CD8-positive, alpha-beta memory T cell (primary cell): ENCODE measurements at places on chromosomes 3 and 15. TPM values are rescaled to one million over a fixed set of nuclear protein-coding genes. Genes with fewer than 3 reads are reported as not detected.

The GOLGA8S gene
- total RNA-seq: 0.07 TPM

The CKMT1A gene
- total RNA-seq: not detected

The OR5K2 gene
- not detected for total RNA-seq

The DHFR2 gene
- total RNA-seq: 6.9 TPM

The CHRD gene
- 0.04 TPM for total RNA-seq

The SLITRK3 gene
- not detected for total RNA-seq

The PAK6 gene
- 1.7 TPM for total RNA-seq

GRCh38 chr15:100175406-100176114, 166.2 kb downstream of the ADAMTS17 start:
- no peak for DNase-seq
- no peaks in the 10 kb centered on the region for H3K4me1 ChIP-seq
- H3K27ac ChIP-seq: no peak overlapping the region
- H3K4me3 ChIP-seq: no peak overlapping the region
- no peaks in the 10 kb centered on the region for H3K27me3 ChIP-seq

DNA sequence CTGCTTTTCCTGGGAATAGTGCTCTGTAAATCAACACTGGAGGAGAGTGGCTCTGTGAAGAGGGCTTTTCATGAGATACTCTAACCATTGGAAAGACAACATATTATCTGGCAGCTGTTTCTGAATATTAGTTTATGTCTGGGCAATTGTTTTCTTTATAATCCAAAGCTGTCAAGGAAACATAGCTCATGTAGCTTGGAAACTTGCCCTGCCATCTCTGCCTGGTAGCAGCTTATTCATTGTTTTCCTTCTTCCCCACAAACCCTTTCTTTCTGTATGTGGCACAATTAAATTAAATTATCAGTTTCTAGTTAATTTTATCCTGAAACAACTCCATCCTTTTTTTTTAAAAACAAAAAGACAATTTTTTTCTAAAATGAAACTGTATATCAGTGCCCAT, 160.0 kb downstream of the EDEM1 start:
- H3K27me3 ChIP-seq: no peaks in the 10 kb centered on the region
- no peak for DNase-seq
- no peak overlapping the region for H3K4me3 ChIP-seq
- no peaks in the 10 kb centered on the region for H3K4me1 ChIP-seq
- no peaks in the 10 kb centered on the region for H3K36me3 ChIP-seq
- no peak overlapping the region for H3K27ac ChIP-seq

- no peak overlapping the region for H3K4me3 ChIP-seq
- no peak overlapping the region for H3K27ac ChIP-seq
- no peaks in the 10 kb centered on the region for H3K36me3 ChIP-seq
- no peaks in the 10 kb centered on the region for H3K4me1 ChIP-seq
- H3K27me3 ChIP-seq: no peaks in the 10 kb centered on the region
- no peak for DNase-seq
Observed at GRCh38 chr3:3113042-3113709, 3.0 kb upstream of the IL5RA start.

DNA sequence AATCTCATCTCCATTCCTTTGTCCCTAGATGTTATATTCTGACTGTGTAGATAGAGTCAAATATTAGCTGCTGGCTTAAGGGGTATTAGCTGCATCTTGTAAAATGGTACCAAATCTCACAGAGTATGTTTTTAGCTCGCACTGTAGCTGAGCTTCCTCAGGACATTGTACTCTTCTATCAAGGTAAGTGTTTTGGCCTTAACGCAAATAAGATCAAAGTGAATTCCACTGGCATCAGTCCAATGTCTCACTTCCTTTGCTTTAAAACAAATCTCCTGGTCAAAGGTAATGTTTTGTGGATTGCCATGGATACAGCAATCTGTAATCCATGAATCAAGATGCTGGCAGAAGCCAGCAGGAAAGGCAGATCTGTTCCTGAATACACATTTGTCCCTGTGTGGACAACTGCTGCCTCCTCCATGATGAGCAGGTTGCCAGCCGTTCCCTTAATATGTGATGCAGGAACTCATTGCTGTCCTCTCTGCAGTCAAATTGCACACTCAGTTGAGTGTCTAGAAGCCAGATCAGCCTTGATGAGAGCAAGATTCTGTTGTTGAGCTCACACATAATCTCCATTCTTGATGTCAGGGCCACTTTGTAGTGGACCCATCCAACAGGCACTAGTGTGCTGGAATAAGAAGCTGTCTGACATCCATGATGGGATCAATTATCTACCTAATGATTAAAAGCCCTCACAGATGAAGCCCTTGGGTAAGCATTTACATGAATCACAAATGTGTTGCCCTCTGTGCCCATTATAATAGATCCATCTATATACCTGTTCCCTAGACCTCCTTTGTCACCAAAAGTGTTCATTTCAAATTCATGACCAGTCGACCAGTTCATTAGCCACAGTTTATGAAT, 96.6 kb upstream of the AGTR1 start:
- no peak overlapping the region for H3K27ac ChIP-seq
- no peak overlapping the region for H3K4me3 ChIP-seq
- H3K4me1 ChIP-seq: no peaks in the 10 kb centered on the region
- no peaks in the 10 kb centered on the region for H3K36me3 ChIP-seq
- H3K27me3 ChIP-seq: no peaks in the 10 kb centered on the region

DNA sequence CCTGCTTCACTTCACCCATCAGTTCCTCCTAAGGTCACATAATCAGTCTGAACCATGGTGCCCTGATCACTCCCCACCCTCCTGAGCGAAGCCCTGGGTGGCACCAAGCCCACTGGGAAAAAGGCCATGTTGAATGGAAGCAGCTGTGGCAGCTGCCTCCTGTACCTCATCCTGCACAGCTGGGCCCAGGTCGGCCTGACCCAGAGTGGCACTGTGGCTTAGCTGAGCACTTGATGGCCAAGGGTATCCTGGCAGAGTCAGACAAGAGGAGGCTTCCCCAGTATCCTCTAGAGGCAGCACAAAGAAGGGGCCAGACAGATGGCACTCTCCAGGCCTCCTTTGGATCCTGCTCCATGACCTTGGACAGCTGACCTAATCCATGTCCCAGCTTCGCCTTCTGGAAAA, 68.4 kb downstream of the TLE3 start:
- no peak for DNase-seq
- H3K4me1 ChIP-seq: no peaks in the 10 kb centered on the region
- H3K36me3 ChIP-seq: no peaks in the 10 kb centered on the region

DNA sequence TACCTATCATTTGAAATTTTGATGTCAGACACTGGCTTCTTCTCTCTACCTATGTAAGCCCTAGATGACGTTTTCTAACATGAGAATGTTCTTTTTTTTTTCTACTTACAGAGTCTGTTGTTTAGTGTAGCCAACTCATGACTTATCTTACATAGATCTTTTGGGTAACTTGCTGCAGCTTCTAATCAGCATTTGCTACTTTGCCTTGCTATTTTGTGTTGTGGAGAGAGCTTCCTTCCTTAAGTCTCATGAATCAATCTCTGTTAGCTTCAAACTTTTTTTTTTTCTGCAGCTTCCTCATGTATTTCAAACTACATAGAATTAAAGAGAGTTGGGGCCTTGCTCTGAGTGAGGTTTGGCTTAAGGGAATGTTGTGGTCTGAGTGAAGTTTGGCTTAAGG, 568.7 kb upstream of the BCHE start:
- H3K27me3 ChIP-seq: no peaks in the 10 kb centered on the region
- H3K27ac ChIP-seq: no peak overlapping the region
- no peak overlapping the region for H3K4me3 ChIP-seq
- no peaks in the 10 kb centered on the region for H3K36me3 ChIP-seq
- no peaks in the 10 kb centered on the region for H3K4me1 ChIP-seq

GRCh38 chr15:51841406-51842040, 12.1 kb downstream of the TMOD3 start:
- no peak overlapping the region for H3K27ac ChIP-seq
- no peaks in the 10 kb centered on the region for H3K27me3 ChIP-seq
- no peak overlapping the region for H3K4me3 ChIP-seq

GRCh38 chr3:94305835-94306611, 243.2 kb downstream of the NSUN3 start:
- no peaks in the 10 kb centered on the region for H3K4me1 ChIP-seq
- H3K27me3 ChIP-seq: no peaks in the 10 kb centered on the region
- no peak overlapping the region for H3K4me3 ChIP-seq
- no peak overlapping the region for H3K27ac ChIP-seq
- H3K36me3 ChIP-seq: no peaks in the 10 kb centered on the region

DNA sequence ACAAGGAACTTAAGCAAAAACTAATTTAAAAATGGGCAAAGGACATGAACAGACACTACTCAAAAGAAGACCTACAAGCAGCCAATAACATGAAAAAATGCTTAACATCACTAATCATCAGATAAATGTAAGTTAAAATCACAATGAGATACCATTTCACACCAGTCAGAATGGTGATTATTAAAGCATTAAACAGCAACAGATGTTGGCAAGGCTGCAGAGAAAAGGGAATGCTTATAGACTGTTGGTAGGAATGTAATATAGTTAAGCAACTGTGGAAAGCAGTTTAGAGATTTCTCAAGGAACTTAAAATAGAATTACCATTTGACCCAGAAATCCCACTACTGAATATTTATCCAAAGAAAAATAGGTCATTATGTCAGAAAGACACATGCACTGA, 482.2 kb downstream of the SQOR start:
- H3K4me3 ChIP-seq: no peak overlapping the region
- DNase-seq: no peak
- H3K4me1 ChIP-seq: no peaks in the 10 kb centered on the region
- H3K27me3 ChIP-seq: no peaks in the 10 kb centered on the region

DNA sequence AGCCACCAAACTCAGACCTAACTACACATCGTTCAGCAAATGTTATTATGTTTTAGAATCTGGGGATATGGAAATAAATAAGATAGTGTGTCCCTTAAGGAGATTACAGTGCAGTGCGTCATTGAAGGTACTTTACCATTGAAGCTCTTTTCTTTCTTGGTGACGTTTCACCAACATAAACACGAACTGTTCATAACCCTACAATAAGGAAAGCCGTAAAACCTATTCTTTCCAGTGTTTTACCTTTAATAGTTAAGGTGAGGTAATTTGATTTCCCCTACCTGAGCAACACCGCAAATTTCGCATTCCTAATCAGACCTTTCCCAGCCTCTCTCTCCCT, 826 bp downstream of the CCDC66 start:
- H3K4me3 ChIP-seq: peak overlapping the region; percentile 94
- no peaks in the 10 kb centered on the region for H3K27me3 ChIP-seq
- H3K36me3 ChIP-seq: peaks cover 14% of the 10 kb centered on the region
- peak overlapping the region; percentile 98 for H3K27ac ChIP-seq
- no peak for DNase-seq

GRCh38 chr3:57154470-57155309, 10.5 kb downstream of the IL17RD start:
- H3K27ac ChIP-seq: no peak overlapping the region
- H3K4me3 ChIP-seq: no peak overlapping the region
- H3K36me3 ChIP-seq: no peaks in the 10 kb centered on the region
- H3K27me3 ChIP-seq: no peaks in the 10 kb centered on the region
- DNase-seq: no peak
- H3K4me1 ChIP-seq: peaks cover 8% of the 10 kb centered on the region

GRCh38 chr3:197381371-197381770, 83.0 kb upstream of the DLG1 start:
- no peak for DNase-seq
- no peaks in the 10 kb centered on the region for H3K36me3 ChIP-seq
- H3K27ac ChIP-seq: no peak overlapping the region
- no peak overlapping the region for H3K4me3 ChIP-seq

DNA sequence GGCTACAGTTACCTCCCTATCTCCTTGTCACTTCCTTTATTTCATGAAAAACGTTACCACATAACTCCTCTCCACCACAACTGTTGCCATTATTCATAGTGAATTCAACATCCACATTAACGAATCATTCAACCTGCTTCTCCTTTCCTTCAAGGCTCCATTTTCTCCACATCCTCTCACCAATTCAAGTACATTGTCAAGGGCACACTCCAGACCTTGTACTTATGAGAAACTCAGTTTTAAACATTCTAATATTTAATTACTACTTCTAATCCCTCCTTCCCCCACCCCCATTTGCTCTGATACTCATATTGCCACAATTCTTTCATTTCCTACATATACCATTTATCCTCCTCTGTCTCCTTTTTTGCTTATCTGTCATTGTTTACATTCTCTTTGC, 871.2 kb downstream of the TUSC7 start:
- H3K27ac ChIP-seq: no peak overlapping the region
- H3K36me3 ChIP-seq: no peaks in the 10 kb centered on the region
- H3K27me3 ChIP-seq: no peaks in the 10 kb centered on the region

DNA sequence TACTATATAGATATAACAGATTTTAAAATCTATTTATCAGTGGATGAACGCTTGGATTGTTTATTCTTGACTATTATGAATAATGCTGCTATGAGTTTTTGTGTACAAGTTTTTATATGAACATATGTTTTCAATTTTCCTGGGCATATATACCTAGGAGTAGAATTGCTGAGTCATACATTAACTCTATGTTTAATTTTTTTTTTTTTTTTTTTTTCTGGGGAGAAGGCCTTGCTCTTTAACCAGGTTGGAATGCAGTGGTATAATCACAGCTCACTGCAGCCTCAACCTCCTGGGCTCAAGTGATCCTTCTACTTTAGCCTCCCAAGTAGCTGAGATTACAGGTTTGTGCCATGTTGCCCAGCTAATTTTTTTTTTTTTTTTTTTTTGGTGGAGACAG, 9.1 kb downstream of the CIDEC start:
- H3K4me3 ChIP-seq: no peak overlapping the region
- H3K36me3 ChIP-seq: no peaks in the 10 kb centered on the region
- no peak overlapping the region for H3K27ac ChIP-seq
- no peaks in the 10 kb centered on the region for H3K27me3 ChIP-seq
- no peaks in the 10 kb centered on the region for H3K4me1 ChIP-seq

DNA sequence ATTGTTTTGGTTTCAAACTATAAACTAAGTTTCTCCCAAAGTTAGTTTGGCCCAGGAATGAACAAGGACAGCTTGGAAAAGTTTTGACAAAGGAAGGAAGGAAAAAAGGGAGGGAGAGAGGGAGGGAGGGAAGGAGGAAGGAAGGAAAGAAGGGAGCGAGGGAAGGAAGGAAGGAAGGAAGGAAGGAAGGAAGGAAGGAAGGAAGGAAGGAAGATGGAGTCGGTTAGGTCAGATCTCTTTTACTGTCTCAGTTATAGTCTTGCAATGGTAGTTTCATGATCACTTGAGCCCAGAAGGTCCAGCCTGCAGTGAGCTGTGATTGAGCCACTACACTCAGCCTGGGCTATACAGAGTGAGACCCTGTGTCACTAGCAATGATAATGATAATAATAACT, 12.3 kb upstream of the UBXN7 start:
- no peak for DNase-seq
- no peaks in the 10 kb centered on the region for H3K36me3 ChIP-seq
- H3K27me3 ChIP-seq: no peaks in the 10 kb centered on the region
- no peaks in the 10 kb centered on the region for H3K4me1 ChIP-seq
- no peak overlapping the region for H3K27ac ChIP-seq
- no peak overlapping the region for H3K4me3 ChIP-seq

GRCh38 chr3:59341459-59341858, 291.6 kb upstream of the CFAP20DC start:
- no peaks in the 10 kb centered on the region for H3K36me3 ChIP-seq
- H3K4me3 ChIP-seq: no peak overlapping the region
- no peaks in the 10 kb centered on the region for H3K4me1 ChIP-seq
- H3K27me3 ChIP-seq: no peaks in the 10 kb centered on the region
- no peak overlapping the region for H3K27ac ChIP-seq

- no peaks in the 10 kb centered on the region for H3K27me3 ChIP-seq
- no peak for DNase-seq
- H3K36me3 ChIP-seq: no peaks in the 10 kb centered on the region
- no peak overlapping the region for H3K4me3 ChIP-seq
Observed at GRCh38 chr3:11612515-11613188, 31.1 kb downstream of the VGLL4 start.

- H3K27me3 ChIP-seq: no peaks in the 10 kb centered on the region
- H3K36me3 ChIP-seq: no peaks in the 10 kb centered on the region
- DNase-seq: no peak
- no peaks in the 10 kb centered on the region for H3K4me1 ChIP-seq
Observed at GRCh38 chr15:42387603-42388002, 28.3 kb downstream of the CAPN3 start.

GRCh38 chr3:144127700-144128099, 156.1 kb downstream of the DIPK2A start:
- H3K27ac ChIP-seq: no peak overlapping the region
- no peaks in the 10 kb centered on the region for H3K36me3 ChIP-seq
- DNase-seq: no peak
